ENCODE measurements at places on chromosomes 1 and 21.

- DNase-seq = no peak
Measured at GRCh38 chr1:160167580-160167979, 16.2 kb downstream of the ATP1A4 start.

- DNase-seq = no peak
Measured at GRCh38 chr1:171965777-171966176, 124.5 kb downstream of the DNM3 start.

DNA sequence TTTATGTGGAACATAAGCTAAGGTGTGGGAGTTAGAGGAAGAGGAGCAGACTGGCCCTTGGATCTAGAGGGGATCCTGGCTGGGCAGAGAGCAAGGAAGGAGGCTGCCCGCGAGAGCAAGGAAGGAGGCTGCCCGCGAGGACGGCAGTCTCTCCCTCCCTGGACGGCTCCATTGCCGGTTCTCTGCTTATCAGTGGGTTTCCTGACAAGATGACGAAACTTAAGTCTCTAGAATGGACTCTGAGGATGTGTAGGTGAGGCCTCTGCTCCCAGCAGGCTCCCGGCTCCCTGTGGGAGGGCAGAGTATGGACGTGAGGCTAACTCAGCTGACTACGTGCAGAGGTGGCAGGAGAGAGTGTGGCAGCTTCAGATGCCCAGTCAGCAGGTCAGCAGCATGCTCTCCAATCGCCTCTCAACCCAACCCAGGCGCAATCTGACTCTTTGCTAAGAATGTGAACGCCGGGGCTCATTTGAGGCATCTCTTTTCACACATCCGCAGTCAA lies 6.1 kb downstream of the MYBPHL start:
- DNase-seq = no peak

DNA sequence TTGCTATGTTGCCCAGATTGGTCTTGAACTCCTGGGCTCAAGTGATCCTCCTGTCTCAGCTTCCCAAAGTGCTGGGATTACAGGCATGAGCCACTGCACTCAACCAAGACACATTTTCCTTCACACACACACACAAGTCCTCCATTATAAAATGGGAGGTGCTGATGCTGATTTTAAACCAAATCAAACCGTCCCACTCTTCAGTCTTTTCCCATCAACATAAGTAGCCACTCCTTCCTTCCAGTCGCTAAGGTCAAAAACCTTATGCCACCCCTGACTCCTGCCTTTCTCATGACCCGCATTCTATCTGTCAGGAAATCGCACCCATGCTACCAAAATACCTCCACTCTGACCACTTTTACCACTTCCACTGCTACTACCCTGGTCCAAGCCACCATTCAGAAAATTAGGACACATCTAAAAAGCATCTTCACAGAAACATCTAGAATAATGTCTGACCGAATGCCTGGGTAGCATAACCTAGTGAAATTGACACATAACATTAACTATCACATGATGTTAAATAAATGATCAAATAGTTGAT lies 28.0 kb upstream of the IFNGR2 start:
- no peak for DNase-seq

DNA sequence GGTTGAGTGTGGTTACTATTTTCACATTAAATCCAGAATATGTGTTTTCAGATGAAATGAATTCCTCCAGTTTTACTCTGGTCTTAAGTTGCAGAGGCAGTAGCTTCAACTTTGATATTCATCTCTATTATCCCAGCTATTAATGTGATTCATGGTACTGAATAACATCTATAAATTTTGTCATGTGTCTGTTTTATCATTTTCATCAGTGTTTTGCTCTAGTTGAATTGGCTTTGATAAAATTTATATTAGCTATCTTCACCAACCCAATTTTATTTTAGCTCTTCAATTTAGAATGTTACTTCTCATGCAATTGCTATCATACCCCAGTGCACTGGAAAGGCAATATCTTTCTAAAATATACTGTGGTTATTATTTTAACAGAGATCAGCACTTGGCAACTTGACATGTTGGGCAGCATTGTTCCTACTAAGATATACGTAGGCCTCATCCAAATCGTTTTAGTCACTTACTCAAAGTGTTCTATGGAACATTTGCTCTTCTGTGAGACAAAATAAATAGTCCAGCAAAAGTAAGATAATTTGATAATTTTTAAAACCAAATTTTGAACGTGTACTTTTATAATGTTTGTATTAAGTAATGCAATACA lies 184.3 kb downstream of the NCAM2 start:
- no peak for DNase-seq

All from right renal cortex interstitium (tissue), 3 donors.